ENCODE measurements at places on chromosomes 6 and 20. TPM values are rescaled to one million over a fixed set of nuclear protein-coding genes. Genes with fewer than 3 reads are reported as not detected.

DNA sequence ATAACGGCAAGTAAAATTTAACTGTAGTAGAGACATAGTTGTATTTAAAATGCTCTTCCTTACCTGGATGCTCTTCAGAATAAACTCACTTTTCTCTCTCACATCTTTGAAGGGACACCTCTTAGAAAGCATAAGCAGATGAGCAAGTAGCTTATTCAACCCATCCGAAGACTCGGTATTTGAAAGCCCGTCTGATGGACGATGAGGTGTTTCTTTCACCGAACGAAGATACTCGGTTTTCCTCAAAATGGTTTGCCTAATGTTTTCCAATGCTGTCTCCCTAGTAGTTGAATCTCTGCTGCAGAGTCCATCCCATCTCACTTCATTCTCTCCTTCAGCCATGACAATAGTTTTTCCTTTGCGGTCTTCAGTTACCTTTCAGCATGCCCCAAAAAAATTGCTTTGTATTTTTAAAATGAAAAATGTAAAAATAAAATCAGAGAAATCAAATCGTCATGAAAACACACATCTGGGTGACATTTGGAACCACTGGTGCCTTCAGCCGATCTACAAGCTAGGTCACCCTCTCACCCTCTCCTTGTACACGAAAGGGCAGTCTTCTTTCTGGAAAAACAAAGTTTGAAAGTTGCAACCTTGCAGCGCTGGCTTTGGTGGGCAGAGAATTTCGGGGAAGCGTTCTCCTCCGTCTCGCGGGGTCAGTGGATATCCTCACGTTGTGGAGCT is 772 bp downstream of the SESN1 start:
- no peak for DNase-seq

DNA sequence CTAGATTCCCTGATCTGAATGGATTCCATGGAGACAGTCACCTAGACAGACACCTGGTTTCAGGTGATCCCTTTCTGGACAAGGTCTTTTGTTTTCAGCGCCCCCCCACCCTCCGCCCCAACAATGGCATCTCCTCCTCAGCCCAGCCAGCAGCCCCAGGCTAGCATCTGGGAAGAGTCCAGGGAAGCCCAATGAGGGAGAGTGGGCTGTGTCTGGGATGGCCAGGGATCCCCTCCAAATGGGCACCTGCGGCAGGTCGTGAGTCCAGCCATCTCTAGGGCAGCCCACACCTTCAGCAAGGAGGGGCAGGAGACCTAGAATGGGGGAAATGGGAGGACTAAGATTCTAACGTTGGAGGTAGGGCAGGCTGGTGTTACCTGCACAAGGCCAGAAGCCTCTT is 1.2 kb upstream of the SLC24A3 start:
- no peak for DNase-seq

DNA sequence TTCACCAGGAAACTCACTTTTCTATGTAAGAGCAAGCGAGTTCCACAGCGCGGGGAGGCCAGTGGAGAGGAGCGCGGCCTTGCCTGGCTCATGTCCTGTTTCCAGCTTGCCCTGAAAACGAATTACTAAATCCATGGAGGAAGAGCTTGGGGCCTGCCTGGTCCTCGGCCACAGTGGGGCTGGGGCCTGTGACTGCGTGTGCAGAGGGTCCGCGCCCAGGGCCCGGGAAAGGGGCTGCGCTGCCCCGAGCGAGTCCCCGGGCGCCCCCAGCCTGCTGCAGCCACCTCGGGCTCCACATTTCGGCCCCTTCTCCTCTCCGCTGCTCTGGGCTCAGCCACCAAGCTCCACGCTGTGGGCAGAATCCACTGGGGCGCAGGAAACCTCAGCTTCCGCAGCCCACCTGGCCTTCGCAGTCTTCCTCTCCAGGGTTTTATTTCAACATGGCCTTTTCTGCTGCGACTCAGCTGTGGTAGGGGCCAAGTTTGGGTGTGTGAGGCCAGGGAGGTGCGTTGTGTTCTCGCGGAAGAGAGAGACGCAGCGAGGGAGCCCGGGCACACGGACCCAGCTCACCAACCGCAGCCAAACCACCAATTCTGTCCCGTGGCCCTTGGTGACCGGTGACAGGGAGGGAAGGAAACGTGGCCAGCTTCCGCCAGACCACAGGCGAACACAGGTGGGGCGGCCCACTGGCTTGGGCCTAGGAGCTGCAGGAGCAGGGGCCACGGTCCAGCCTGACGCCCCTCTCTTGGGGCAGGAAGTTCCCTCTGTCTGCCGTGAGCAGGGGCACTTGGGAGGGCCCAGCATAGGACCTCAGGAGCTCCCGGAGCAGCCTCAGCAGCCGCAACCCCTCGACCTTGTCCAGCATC is 211.4 kb downstream of the ERMARD start:
- DNase-seq: no peak

DNA sequence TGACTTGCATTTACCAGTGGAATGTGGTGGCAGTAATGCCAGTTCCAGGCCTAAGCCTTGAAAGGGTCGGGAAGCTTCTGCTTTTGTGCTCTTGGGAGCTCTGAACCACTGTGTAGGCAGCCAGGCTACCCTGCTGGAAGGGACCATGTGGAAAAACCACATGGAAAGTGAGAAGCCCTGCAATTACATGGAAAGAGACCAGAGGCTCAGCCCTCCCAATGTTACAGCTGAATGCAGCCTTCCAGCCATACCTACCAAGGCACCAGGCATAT is 14.9 kb upstream of the KCNB1 start:
- no peak for DNase-seq

GRCh38 chr6:45305546-45305945 is 22.6 kb upstream of the RUNX2 start:
- no peak for DNase-seq

DNA sequence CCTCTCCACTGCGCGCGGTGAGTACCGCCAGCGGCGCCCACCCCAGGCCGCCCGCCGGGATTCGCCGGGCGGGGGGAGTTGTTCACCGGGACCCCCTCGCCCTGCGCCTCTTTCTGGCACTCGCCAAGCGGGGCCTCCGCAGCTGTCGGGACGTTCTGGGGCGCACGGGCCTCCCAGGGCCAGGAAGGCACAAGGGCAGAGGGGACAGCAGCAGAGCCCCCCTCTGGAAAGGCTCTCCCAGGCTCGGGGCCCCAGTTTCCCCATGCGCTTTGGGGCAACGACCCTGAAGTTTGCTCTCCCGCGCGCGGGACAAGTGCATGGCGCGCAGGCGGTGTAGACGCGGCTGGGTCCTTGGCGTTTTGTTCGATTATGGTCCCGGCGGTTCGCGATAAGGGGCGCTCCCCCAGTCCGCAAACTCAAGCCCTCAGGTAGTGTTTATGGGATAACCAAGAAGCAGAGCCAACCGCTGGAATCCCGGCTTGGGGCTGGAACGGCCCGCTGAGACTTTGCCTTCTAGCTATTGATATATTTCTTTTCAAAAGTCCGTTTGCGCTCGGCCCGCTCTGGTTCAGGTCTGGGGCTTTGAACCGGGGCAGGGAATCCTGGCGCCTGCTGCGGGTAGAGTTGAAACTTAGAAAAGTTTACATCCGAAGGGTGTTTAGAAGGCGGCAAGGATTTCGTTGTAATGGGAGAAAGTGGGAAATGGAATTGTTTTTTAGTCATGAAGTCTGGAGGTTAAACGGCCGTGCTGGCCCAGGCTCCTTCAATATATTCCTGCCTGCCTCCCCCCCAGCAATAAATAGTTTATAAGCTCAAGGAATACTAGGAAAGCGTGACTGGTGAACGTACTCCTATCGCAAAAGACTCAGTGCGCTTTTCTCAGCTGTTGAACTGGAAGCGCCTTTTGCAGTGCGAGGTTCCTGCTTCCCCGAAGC is 595 bp downstream of the EYA2 start:
- no peak for DNase-seq

GRCh38 chr6:112579601-112580000 is 232.5 kb downstream of the RFPL4B start:
- no peak for DNase-seq

DNA sequence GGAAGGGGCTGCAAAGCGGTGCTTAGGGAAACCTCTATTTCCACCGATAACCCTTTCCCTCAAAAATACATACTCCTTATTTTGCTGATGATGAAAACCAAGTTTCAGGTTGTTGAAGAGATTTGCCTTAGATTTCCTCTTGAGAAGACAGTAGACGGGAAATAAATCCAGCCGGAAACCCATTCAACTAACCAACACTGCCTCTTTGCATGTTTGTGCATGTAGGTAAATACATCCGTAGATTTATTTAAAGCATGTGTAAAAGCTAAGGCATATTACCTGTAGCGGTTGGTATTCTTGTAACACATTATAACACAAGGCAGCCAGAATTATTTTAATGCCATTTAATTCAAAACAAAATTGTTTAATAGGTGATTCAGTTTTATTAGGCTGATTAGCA is 136.3 kb upstream of the SLC22A23 start:
- DNase-seq: no peak

DNA sequence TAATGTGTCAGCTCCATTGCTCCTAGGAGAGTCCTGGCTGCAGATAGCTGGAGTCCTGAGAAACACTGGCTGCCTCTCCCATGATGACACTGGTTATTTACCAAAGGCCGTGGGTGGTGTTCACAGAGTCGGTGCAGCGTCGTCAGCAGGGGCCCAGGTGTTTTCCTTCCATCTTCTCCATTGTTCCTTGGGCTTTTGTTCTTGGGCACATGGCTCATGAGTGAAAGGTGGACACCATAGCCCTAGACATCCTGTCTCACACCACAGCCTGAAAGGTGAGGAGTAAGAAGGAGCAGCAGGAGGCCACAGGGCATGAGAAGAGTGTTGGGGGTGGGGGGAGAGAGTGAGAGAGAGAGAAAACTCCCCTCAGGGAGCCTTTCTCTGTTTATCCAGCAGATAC is 9.1 kb downstream of the CST5 start:
- DNase-seq: no peak

- no peak for DNase-seq
These were observed 109.0 kb downstream of the PRND start for GRCh38 chr20:4830696-4831095.

GRCh38 chr6:127514179-127514772 is 4.9 kb downstream of the MTCL3 start:
- DNase-seq: no peak

DNA sequence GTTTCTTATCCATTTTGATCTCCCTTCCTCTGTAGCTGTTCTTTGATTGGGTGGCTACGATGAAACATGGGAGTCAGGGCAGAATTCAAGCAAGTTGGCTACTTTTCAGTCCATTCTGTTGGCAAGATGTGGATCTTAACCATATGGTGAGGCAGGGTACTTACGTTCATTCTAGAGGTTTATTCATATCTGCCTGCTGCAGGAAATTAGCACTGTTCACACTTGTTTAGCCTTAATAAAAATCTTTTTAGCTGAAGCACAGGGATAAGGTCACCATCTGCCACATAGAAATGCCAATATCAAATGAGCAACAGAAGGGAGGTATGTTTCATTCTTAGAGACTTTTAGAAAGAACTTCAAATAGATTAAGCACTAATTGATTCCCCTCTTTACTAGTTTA is 83.9 kb downstream of the GRIK2 start:
- DNase-seq: no peak

- no peak for DNase-seq
These were observed 102.1 kb downstream of the MAN1A1 start for GRCh38 chr6:119247504-119247903.

DNA sequence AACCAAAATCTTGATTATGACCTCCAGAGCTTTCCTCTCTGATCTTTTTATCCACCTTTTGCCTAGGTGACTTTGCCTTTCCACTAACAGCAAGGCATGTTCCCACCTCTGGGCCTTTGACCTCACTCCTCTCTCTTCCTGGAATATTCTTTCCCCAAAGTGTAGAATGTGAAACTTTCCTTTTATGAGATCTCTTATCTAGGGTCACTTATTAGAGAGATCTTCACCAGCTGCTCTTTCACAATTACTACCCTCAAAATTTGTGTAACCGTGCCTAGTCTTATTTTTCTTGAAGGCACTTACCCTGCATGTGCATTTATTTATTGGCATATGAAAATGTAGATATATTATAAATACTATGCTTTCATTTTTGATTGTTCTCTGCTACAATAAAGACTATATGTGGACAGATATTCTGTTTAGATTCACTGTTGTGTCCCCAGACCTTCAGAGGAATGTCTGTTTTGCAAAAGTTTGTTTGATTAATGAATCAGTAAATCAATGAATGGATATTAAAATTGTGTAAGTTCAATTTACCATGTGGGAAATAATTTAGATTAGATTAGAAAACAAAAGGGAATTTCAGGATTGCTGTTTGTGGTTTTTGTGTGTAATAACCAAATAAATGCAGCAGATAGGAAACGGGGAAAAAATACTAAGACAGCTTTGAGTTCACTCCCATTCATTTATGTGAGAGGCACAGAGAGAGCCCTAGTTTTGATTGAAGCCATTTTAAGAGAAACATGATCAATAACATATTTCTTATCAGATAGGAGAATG is 207.0 kb downstream of the ADGB start:
- no peak for DNase-seq

DNA sequence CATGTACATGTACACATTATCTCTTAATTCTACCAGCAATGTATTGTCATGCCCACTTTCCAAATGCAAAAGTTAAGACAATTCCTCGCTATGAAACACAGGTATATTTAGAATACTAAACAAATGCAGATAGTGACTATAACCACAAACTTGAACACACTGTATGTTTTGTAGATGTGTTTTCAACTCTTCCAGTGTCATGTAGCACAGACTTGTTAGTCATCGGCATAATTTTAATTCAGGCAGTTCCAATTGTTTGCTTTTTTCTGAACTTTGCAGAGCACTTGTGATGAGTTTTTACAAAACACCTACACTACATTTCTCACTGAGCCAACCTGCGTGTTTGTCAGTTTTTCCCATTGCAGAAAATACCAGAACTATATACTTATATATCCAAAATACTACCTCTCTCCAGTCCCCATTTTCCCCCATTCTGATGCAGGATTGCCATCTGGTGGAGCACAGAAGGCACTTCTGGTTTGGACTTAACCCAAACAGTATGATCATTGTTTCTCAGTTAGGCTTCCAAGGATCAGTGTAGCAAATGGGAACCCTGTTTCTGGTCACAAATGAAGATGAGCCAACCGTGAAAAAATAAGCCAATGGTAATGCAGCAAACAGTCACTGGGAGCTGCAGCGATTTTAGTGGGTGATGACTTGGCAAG is 143.4 kb downstream of the ADGRB3 start:
- DNase-seq: no peak

- no peak for DNase-seq
These were observed 168.9 kb downstream of the CDK19 start for GRCh38 chr6:110646419-110646698.

GRCh38 chr20:38325905-38326304 is 20.4 kb upstream of the LBP start:
- DNase-seq: no peak

- no peak for DNase-seq
These were observed 21.7 kb upstream of the TBC1D20 start for GRCh38 chr20:483815-484644.

The APMAP gene
- total RNA-seq: 64.6 TPM

The SYNGAP1 gene
- 60.1 TPM for total RNA-seq

The SNHG17 gene
- 70.9 TPM for total RNA-seq

The SIRPD gene
- 0.30 TPM for total RNA-seq
